Fibroblast of pulmonary artery (primary cell): ENCODE measurements at places on chromosomes 5 and 9.

- DNase-seq = peak; percentile 3
These were observed 37.1 kb upstream of the FAM169A start for GRCh38 chr5:74903165-74903787.

DNA sequence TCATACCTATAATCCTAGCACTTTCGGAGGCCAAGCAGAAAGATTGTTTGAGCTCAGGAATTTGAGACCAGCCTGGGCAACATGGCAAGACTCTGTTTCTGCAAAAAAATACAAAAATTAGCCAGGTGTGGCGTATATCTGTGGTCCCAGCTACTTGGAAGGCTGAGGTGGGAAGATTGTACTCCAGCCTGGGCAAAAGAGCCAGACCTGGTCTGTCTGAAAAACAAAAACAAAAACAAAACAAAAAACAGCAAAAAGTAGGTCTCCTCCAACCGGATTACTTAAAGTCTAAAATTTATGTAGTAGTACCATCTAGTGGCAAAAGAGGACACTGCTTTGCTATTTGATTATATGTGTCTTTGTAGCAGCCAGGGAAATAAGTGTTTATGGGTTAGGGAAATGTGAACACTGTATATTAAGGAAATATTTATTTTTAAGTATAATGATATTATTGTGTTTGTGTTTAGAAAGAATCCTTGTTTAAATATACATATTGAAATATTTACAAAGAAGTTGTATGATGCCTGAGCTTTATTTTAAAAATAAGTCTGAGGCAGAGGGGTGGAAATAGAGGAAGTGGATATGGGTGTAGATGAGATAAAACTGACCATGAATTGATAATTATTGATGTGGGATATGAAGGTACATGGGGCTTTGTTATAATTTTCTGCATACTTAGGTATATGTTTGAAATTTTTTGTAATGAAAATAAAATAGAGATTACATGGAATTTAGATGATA lies 20.0 kb downstream of the APC start:
- peak; percentile 83 for DNase-seq

DNA sequence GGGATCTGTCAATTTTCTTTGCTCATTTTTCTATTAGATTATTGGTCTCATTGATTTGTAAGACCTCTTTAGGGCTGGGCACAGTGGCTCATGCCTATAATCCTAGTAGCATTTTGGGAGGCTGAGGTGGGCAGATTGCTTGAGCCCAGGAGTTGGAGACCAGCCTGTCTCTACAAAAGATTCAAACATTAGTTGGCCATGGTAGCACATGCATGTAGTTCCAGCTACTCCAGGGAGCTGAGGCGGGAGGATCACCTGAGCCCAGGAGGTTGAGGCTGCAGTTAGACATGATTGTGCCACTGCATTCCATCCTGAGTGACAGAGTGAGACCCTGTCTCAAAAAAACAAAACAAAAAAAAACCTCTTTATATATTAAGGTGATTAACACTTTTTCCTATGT lies 6.4 kb upstream of the SHROOM1 start:
- DNase-seq = no peak

GRCh38 chr9:99341686-99342085 lies 119.6 kb downstream of the SEC61B start:
- DNase-seq = no peak

DNA sequence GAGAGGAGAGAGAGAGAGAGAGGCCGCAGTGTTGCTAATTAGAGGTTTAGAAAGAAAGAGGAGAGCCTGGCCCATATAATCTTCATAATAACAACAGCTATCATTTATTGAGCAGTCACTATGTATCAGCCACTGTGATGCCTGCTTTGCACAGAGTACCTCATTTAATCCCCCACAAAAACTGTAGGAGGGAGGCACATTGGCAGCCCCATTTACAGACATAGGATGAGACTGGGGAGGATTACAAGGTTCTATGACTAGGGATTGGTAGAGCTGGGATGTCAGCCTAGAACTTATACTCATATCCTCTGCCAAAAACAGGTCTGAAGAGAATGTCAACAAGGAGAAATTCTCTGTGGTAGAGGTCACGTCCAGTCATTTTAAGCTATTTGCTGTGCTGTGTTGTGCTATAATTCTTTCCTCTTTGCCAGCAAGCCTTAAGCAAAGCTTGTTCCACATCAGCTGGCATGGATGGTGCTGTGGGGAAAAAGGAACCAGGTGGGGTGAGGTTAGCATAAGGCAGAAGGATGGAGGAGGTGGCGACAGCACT lies 6.7 kb upstream of the GCNT4 start:
- no peak for DNase-seq

- DNase-seq = no peak
These were observed 2062.2 kb upstream of the CDH6 start for GRCh38 chr5:29131285-29131684.

DNA sequence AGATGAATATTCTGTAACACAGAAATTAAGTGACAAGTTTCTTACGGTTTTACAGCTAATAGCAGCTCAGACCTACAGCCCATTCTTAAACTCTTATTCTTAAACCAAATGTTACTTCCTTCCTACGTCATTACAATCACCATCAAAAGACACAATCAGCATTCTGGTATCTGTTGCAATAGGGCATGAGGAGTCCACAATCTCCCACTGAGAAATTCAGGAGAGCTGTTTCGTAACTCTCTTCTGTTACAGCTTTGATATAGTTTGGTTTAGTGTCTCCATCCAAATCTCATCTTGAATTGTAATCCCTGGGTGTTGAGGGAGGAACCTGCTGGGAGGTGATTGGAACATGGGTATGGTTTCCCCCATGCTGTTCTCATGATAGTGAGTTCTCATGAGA lies 163.4 kb downstream of the GAS1 start:
- peak; percentile 82 for DNase-seq

GRCh38 chr9:94554078-94554438 lies 825 bp upstream of the PCAT7 start:
- no peak for DNase-seq

DNA sequence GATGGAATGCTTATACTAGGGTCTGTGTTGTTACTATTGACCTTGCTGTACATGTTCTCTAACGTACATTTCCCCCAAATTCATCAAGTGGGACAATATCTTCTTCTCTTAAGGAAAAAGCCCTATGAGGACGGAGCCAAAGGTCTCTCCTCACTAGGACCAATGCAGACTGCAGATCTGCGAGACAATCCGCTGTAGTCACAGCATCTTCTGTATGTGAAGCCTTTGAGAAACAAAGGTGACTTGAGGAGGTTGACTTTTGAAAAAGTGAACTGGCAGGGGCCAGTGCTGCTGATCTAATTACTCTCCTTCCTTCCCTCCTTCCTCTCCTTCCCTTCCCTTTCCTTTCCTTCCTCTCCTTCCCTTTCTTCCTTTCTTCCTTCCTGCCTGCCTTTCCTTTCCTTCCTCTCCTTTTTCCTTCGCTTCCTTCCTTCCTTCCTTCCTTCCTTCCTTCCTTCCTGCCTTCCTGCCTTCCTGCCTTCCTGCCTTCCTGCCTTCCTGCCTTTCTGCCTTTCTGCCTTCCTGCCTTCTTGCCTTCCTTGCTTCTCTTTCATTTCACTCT lies 71.1 kb upstream of the BASP1 start:
- no peak for DNase-seq

- no peak for DNase-seq
These were observed 1767.0 kb downstream of the MAT2B start for GRCh38 chr5:165272436-165272835.

GRCh38 chr5:160198146-160198545 lies 31.2 kb upstream of the FABP6 start:
- DNase-seq = no peak

DNA sequence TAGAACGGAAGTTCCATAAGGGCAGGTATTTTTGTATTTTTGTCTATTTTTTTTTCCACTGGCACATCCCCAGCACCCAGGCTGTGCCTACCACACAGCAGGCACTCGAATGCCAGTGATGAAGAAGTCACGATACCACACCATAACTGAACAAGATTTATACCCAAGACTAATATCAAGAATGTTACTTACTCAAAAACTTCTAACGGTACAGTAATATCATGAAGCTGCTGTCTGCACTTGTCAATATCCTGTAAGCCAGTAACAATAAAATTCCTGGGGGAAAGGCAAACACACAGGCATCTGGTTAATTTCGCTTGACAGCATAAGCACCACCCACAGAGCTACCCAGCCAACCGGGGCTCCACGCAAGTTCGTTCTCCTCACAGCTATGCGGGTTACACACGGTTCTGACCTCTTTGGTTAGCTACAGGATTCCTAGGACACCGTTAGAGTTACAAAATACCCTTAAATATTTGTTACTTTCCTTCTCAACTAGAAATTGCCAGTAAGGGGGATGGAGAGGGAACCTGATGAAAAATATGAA lies 1.3 kb downstream of the MED10 start:
- DNase-seq = peak; percentile 9

DNA sequence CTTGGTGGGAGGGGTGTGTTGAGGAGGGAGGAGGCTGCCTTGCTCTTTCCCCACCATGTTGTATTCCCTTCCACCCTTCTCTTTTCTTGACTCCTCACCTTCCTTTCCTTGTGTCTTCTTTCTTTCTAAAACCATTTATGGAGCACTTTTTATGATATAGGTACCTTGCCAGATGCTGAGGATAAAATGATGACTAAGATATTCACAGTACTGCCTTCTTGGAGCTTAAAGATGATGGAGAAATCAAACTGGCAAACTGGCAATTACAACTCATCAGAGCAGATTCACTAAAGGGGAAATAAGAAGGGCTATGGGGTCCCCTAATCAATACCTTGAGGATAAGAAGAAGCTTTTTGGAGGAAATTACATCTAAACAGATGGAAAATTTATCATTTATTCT lies 273.2 kb upstream of the MEF2C start:
- no peak for DNase-seq

DNA sequence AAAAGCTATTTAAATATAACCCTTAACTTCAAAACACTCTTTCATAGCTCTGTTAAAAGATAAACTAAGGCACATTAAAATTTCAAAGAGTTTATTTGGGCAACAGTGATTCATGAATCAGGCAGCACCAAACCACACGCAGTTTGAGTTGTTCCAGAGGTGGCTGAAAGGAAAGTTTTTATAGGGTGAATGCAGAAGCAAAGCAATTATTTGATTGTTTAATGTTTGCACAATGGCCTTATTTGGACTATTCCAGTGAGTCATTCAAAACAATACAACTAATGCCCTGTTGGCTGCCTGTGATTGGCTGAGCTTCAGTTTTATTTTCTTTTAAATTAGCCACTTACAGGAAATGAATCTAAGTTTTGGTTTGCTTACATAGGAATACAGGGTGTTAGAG lies 125.3 kb downstream of the CEP120 start:
- DNase-seq = no peak

DNA sequence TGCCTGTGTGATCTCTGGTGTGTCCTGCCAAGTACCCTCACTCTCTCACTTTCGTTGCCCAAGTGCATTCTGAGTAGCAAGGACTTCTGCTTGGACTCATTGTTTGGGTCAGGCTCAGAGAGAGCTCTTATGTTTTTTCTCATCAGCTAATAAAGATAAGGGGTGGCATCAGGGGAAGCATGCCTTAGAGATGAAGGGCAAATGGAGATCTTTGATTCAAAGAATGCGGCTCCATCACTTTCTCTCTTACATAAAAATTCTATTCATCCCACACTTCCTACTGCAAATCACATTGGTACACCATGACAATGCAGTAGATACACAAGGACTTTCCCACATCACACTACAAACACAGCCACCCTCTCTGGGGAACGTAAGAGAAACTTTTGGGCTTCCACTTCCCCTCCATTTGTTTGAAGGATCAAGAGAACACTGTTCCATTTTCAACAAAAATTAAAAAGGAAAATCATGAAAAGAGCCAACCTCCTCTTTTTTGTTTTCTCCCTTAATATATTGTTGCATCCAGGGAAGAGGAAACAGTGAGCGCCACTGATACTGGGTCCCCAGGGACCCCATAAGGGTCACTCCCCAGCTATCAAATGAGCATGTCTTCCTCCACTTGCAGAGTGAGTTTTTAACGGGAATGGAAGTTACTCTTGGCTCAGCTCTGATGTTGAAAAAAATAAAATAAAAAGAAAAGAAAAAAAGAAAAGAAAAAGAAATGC lies 73.0 kb downstream of the ZNF366 start:
- no peak for DNase-seq

DNA sequence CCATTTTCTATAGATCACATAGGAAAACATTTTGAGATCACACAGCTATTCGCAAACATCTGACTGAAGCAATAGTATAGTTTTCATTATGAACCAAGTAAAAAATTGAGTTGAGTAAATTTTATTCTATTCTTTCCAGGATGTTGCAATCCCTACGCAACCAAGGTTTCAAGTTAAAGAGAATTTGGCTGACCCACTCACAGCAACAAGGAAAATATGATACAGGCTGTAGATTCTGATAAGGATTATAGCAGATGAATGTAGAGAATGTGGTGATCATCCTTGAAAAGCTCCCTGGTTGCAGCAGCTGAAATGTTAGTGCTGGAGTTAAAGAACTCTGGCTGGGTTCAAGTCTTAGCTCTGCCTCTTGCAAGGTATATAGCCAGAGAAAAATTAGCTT lies 4.7 kb downstream of the ABCA1 start:
- peak; percentile 92 for DNase-seq

GRCh38 chr9:134501761-134502265 lies 139.8 kb upstream of the COL5A1 start:
- no peak for DNase-seq

GRCh38 chr9:75889577-75889976 lies 896 bp upstream of the PCSK5 start:
- DNase-seq = no peak

DNA sequence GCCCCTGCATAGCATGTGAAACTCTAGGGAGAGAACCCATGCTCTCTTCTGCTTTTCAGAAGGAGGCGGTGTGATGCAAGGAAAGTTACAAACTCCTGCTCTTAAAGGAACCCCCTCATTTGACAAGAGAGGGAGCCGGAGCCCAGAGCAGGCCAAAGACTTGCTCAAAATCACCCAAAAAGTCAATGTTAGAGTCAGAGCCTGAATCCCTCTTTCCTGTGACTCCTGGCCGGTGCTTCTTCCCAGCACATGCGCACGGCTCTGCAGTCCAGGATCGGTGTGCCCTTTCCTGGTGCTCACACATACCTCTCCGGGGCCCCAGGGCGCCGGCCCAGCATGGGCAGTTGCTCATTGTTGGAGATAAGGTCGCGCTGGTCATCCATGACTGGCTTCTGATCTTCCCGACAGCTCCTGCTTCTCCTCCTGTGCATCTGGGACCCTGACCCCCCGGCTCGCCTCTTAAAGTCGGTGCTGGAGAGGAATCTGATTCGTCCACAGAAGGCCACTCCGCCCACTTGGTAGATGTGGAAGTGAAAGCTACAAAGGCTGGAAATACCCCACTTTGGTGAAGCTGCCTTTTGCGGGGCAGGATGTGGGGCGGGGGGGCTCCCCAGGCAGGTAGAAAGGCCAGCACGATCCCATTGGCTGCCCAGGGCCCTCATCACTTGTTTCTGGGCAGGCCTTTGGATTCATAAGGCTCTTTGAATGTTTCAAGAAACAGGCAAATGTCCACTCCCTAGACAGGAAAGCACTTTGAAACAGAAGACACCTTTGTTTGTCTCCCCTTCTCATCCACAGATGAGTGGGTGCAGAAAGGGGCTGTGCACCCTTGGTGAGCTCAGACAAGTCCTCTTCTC lies at the start of gene CD74:
CD74 (minus strand) TSS at position 592 of the 857 bp plus-strand sequence; CDS start at position 431, 161 bp downstream.
- peak; percentile 23 for DNase-seq
